Stimulated activated CD4-positive, alpha-beta T cell treated with anti-CD3 and anti-CD28 coated beads, TNF-alpha, amount 100 ng/mL, for 48 hours (primary cell): ENCODE measurements at places on chromosomes 3 and 15.

DNA sequence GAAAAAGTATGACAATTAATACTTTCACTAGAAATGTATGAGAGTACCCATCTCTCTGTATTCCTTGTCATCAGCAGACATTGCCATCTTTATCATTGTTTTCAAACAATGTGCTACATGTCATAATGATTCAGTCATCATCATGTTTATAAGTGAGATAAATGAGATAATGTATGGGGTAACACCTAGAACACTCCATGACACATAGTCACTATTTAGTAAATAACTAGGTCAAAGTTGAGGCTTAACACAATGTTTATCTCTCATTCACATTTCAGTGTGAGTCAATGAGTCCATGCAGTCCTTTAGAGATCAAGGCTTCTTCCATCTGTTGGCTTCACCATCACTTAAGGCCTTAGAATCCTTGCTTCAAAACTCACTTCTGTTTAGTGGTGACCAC lies 70.0 kb downstream of the NLGN1 start:
- DNase-seq = no peak

GRCh38 chr15:39874890-39875549 lies 45.0 kb downstream of the GPR176 start:
- no peak for DNase-seq

GRCh38 chr3:187125319-187126031 lies 13.8 kb downstream of the RPL39L start:
- no peak for DNase-seq

DNA sequence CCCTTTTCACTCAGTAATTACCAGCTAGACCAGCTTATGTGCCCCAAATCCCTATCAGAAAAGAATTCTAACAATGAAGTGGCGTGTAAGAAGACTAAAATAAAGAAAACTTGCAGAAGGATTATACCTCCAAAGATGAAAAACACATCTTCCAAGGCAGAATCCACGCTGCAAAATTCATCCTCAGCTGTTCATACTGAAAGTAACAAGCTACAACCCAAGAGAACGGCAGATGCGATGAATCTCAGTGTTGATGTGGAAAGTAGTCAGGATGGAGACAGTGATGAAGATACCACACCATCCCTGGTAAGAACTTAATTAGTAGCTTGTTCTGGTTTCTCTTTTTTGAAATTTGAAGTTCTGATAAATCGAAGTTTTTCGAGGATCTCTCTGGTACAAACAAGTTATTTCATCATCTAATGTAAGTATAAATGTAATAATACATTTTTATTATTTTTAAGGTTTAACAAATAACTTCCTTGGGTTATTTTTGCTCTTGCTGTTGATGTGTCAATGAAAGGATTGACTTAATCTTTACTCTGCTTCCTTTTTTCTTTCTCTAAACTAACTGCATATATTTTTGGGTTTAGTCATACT lies 1.4 kb downstream of the WDR76 start:
- no peak for DNase-seq

GRCh38 chr15:63971427-63971805 lies 74.9 kb downstream of the DAPK2 start:
- DNase-seq = peak; percentile 27

- DNase-seq = no peak
These were observed 7.9 kb upstream of the TNK2 start for GRCh38 chr3:195916291-195916690.

- DNase-seq = no peak
These were observed 223.7 kb upstream of the NANOGP8 start for GRCh38 chr15:35308802-35309201.

DNA sequence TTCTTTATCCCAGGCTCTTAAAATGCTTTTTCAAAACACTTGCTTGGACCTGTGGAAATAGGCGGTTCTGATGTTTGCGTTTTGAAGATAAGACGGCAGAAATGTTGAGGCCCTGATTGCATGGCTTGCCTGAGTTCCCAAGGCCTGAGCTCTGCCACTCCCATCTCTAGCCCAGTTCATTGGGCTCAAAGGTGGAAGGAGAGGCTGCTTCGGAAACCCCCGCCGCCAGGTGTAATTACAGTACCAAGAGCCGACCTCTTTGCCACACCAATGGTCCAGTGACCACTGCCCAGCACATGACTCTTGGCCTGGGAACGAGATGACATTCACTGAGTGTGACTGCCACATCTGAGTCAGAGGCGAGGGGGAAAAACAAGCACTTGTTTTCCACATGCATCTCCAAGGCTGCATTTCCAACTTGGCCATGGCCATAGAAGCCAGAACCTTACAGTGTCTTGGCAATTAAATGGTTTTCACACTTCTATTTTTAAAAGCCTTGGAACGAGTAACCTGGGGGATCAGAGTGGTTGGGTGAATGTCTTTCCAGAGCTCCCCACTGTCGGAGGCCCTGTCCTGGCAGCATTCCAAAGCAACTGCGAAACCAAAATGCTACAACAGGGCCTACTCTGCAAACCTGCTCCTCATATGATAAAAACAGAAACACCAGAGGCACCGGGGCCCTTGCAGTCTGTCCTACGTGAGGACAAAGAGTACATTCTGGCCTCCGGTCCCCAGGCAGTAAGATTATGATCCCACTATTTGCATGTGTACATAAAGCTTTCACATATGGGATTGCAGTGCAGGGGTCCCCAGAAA lies 63.8 kb upstream of the CGNL1 start:
- DNase-seq = no peak

GRCh38 chr3:171526869-171527268 lies 66.7 kb upstream of the TNIK start:
- no peak for DNase-seq
